Fibroblast of lung (primary cell): ENCODE measurements at places on chromosomes 3 and 15.

DNA sequence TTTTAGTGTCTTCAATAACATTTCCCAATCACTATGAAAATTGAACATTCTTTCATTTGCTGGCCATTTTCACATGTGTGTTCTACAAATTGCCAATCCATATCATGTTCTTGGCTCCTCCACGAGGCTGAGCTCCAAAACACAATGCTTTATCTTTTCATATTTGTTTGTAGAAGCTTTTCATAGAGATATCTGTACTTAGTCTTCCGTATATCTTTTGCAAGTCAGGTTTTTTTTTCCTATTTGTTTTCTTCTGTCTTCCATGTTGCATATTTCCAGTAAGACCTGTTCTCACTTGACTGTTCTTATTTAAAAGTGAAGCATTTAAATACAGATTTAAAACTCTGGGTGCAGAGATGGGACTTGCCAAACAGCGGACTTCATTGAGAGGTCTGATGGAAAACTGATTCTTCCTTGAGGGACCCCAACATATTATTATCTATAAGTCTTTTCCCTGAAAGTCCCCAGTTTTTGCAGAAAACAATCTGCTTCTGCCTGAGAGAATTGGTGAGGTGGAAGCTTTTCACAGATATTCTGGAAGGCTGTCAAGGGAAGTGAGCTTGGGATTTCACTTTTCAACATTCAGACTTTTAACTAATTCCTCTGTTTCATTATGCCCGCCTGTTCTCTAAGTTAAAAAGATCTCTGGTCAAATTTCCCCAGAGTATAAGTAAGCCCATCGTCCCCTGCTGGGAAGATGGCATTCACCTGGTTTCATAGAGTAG, 77.8 kb upstream of the KCNMB2 start:
- H3K27me3 ChIP-seq, result no peaks in the 10 kb centered on the region
- peaks cover 3% of the 10 kb centered on the region for H3K4me1 ChIP-seq
- H3K4me3 ChIP-seq, result no peak overlapping the region
- no peaks in the 10 kb centered on the region for H3K36me3 ChIP-seq
- H3K27ac ChIP-seq, result no peak overlapping the region
- no peak for DNase-seq

DNA sequence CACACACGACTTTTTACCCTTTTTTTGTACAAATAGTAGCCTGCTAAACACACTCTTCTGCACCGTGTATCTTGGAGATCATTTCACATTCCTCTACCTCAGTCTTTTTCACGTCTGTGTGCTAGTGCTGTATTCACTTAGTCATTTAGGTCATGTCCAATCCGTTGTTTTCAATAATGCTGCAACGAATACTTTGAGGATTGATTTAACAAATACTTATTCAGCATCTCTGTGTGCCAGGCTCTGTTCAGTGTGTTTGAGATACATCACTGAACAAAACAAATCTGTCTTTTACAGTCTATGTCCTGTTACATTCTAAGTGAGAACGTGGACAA, 882 bp downstream of the JMJD7 start:
- peak overlapping the region; percentile 84 for H3K4me3 ChIP-seq
- peak; percentile 27 for DNase-seq
- no peaks in the 10 kb centered on the region for H3K27me3 ChIP-seq
- H3K4me1 ChIP-seq, result no peaks in the 10 kb centered on the region
- H3K36me3 ChIP-seq, result peaks cover 3% of the 10 kb centered on the region

- DNase-seq, result peak; percentile 18
- no peak overlapping the region for H3K27ac ChIP-seq
- H3K27me3 ChIP-seq, result no peaks in the 10 kb centered on the region
- H3K4me3 ChIP-seq, result no peak overlapping the region
- no peaks in the 10 kb centered on the region for H3K36me3 ChIP-seq
Observed at GRCh38 chr3:105062853-105063252, 303.9 kb upstream of the ALCAM start.

DNA sequence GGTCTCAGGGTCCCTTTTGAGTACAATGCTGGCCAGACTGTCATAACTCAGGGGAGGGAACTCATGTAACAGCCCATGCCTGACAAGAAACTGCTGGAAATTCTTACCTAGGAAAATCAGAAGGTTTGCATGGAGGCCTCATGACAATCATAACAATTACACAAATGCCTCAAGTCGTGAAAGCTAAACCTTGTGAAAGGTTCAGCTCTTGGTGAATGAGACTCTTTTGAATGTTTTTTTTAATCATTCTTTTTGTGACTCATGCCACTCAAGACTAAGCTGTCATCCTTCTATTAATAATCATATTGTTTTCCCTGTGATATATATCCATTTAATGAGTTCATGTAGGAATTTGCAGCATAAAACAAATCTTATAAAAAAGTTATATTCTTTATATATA, 61.4 kb upstream of the LEKR1 start:
- peaks cover 5% of the 10 kb centered on the region for H3K4me1 ChIP-seq
- H3K4me3 ChIP-seq, result no peak overlapping the region
- H3K27me3 ChIP-seq, result no peaks in the 10 kb centered on the region
- H3K27ac ChIP-seq, result no peak overlapping the region
- DNase-seq, result no peak

- no peaks in the 10 kb centered on the region for H3K36me3 ChIP-seq
- DNase-seq, result peak; percentile 40
- H3K4me3 ChIP-seq, result no peak overlapping the region
- H3K4me1 ChIP-seq, result no peaks in the 10 kb centered on the region
- H3K27me3 ChIP-seq, result peaks cover 24% of the 10 kb centered on the region
Observed at GRCh38 chr3:37765591-37766488, 95.8 kb upstream of the CTDSPL start.

GRCh38 chr3:144127014-144127413, 155.4 kb downstream of the DIPK2A start:
- H3K27ac ChIP-seq, result no peak overlapping the region
- H3K27me3 ChIP-seq, result no peaks in the 10 kb centered on the region
- H3K36me3 ChIP-seq, result no peaks in the 10 kb centered on the region
- DNase-seq, result peak; percentile 19

GRCh38 chr3:60582288-60582687, 669.0 kb downstream of the FHIT start:
- DNase-seq, result peak; percentile 24
- no peaks in the 10 kb centered on the region for H3K4me1 ChIP-seq
- no peak overlapping the region for H3K4me3 ChIP-seq
- no peaks in the 10 kb centered on the region for H3K27me3 ChIP-seq
- H3K27ac ChIP-seq, result no peak overlapping the region
- H3K36me3 ChIP-seq, result no peaks in the 10 kb centered on the region

DNA sequence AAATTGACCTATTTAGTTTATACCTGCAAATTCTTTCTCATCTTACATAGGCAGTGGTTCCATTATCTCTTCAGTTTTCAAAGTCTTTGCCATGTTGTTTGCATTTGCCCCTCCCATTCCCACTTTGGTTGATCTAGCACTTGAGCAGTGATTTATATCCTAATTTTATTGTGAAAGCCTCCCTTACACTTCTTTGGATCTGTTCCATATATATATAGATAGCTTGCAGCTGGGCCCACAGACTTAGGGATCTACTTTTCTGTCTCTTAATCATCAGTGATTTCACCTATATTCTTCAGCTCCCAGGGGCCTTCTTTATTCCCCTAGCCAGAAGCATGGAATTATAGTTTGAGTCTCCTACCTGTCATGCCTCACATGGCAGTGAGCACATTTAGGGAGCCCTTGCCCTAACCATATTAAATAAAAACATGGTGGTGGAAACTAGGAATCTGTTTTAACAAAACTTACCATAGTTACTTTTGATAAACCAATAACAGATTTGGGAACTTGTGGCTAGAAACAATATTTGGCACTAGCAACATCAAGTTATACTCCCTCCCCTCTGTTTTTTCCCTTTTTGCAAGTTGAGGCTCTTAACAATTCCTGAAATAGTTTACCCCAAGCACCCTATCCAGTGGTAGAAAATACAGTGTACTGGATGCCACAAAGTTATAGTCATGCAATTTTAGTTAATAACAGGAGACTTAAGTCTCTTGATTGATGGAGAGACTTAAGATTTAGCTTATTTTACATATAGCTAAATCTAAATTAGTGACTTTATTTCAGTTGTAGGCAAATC, 41.7 kb downstream of the ARIH1 start:
- no peaks in the 10 kb centered on the region for H3K27me3 ChIP-seq
- DNase-seq, result peak; percentile 58
- no peaks in the 10 kb centered on the region for H3K4me1 ChIP-seq
- H3K36me3 ChIP-seq, result no peaks in the 10 kb centered on the region

DNA sequence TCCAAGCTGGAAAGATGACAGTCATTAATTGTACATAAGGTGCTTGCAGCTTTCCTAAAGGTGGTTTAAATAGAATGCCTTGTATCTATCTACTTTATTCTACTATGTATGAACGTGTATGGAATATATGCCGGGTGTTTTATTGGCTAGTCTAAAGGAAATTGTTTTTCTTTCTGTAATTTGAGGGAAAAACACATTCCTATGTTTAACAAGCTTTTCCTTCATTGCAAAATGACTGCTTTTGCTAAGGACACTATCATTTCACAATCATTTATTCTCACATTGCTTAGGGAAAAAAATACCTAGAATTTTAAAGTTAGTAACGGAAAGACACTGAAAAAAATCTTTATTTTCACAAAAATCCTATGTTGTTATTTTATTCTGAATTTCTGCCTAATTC, 141.7 kb downstream of the WDR76 start:
- H3K36me3 ChIP-seq, result no peaks in the 10 kb centered on the region
- H3K27ac ChIP-seq, result no peak overlapping the region
- no peaks in the 10 kb centered on the region for H3K27me3 ChIP-seq
- no peak for DNase-seq
- H3K4me3 ChIP-seq, result no peak overlapping the region

- peaks cover 3% of the 10 kb centered on the region for H3K36me3 ChIP-seq
- DNase-seq, result no peak
- H3K4me1 ChIP-seq, result peaks cover 14% of the 10 kb centered on the region
Observed at GRCh38 chr3:171090321-171090720, 63.8 kb upstream of the SLC2A2 start.

DNA sequence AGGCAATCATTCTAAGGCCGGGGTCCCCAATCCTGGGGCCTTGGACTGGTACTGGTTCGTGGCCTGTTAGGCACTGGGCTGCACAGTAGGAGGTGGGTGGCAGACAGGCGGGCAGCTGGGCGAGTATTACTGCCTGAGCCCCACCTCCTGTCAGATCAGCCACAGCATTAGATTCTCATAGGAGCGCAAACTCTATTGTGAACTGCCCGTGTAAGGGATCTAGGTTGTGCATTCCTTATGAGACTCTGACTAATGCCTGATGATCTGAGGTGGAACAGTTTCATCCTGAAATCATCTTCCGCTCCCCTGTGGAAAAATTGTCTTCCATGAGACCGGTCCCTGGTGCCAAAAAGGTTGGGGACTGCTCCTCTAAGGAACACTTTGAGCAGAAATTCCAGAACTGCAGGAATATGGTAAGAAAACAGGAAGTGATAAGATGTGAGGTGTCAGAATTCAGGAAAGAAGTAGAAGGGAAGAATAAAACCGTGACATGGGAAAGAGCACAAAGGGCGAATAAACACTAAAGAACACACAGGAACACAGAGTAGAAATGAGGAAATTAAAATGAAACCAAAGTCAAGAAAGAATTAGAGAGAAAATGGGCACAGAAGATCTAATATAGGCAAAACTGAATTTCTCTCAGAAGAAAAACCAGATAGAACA, 57.6 kb downstream of the PDCD6IP start:
- no peak for DNase-seq
- peaks cover 2% of the 10 kb centered on the region for H3K4me1 ChIP-seq
- H3K27ac ChIP-seq, result peak overlapping the region; percentile 27
- H3K4me3 ChIP-seq, result no peak overlapping the region
- no peaks in the 10 kb centered on the region for H3K27me3 ChIP-seq
- no peaks in the 10 kb centered on the region for H3K36me3 ChIP-seq

- no peaks in the 10 kb centered on the region for H3K36me3 ChIP-seq
- no peak for DNase-seq
- no peaks in the 10 kb centered on the region for H3K4me1 ChIP-seq
- no peaks in the 10 kb centered on the region for H3K27me3 ChIP-seq
Observed at GRCh38 chr15:90780916-90781315, 63.8 kb downstream of the BLM start.

- H3K4me1 ChIP-seq, result peaks cover 9% of the 10 kb centered on the region
- DNase-seq, result no peak
- peak overlapping the region; percentile 51 for H3K4me3 ChIP-seq
Observed at GRCh38 chr3:49120096-49120437, 556 bp downstream of the USP19 start.

- H3K4me1 ChIP-seq, result no peaks in the 10 kb centered on the region
- no peak for DNase-seq
- no peak overlapping the region for H3K27ac ChIP-seq
- H3K4me3 ChIP-seq, result no peak overlapping the region
Observed at GRCh38 chr3:96931119-96931862, 116.9 kb downstream of the EPHA6 start.

DNA sequence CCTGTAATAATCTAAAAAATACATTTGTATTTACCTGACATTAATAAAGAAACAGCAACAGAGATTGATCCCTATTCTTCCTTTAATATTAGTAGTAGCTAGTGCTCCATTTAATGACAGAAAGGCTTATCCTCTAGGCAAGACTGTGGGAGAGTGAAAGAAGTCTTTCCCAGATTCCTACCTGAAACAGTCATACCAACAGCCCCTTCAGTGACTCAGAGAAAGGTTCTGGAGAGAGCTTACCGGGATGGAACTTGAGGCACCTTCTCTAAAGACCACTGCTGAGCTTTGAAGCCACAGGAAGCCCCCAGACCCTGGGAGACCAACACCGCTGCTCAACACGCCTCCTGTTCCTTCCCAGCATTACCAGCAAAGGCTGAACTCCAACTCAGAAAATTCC, 66.9 kb upstream of the FGF12 start:
- no peak overlapping the region for H3K4me3 ChIP-seq
- no peak for DNase-seq
- no peaks in the 10 kb centered on the region for H3K4me1 ChIP-seq
- H3K27me3 ChIP-seq, result no peaks in the 10 kb centered on the region
- no peak overlapping the region for H3K27ac ChIP-seq
- no peaks in the 10 kb centered on the region for H3K36me3 ChIP-seq

DNA sequence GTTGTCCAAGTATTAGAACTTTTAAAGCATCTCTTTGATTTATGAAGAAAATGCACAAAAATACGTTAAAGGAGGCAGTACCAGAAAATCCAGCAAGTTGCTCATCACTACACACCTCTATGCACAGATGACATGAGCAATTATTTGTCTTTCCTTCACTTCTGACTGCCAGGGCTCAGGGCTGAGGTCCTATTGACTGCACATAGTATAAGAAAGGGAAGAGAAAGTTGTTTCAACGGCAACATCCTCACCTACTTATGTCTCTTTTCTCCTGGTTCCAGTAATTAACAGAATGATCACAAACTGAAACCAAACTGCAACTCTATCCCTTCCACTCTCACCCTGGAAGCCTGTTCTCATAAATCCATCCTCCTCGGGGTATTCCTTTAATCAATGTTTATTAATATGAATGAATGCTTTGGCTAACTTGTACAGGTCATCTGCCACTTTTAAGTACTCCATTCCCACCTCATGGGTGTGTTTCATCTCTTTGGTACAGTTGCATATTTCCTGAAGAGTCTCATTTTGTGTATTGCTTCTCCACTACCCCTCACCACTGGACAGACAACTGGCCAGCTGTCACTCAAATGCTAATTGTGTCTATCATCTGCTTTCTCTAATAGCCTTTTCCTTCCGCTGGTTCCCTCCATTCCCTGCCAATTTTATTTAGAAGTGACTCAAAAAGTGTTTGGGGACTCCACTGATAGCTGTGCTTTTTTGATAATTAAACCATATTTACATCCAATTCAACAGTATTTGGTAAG, 34.5 kb downstream of the RAB27A start:
- H3K36me3 ChIP-seq, result no peaks in the 10 kb centered on the region
- H3K4me3 ChIP-seq, result no peak overlapping the region
- no peak overlapping the region for H3K27ac ChIP-seq
- no peaks in the 10 kb centered on the region for H3K4me1 ChIP-seq
- DNase-seq, result no peak

GRCh38 chr15:31227235-31227634, 99.4 kb upstream of the KLF13 start:
- H3K4me3 ChIP-seq, result no peak overlapping the region
- H3K36me3 ChIP-seq, result no peaks in the 10 kb centered on the region
- H3K27me3 ChIP-seq, result peaks cover 3% of the 10 kb centered on the region
- H3K4me1 ChIP-seq, result peaks cover 6% of the 10 kb centered on the region
- no peak overlapping the region for H3K27ac ChIP-seq
